ENCODE measurements at places on chromosomes 11 and 22.
A peak's percentile ranks its signal among the peaks of the same experiment; 100 is the strongest.

GRCh38 chr11:91163619-91164451, 941.0 kb upstream of the CHORDC1 start:
- DNase-seq: no peak

DNA sequence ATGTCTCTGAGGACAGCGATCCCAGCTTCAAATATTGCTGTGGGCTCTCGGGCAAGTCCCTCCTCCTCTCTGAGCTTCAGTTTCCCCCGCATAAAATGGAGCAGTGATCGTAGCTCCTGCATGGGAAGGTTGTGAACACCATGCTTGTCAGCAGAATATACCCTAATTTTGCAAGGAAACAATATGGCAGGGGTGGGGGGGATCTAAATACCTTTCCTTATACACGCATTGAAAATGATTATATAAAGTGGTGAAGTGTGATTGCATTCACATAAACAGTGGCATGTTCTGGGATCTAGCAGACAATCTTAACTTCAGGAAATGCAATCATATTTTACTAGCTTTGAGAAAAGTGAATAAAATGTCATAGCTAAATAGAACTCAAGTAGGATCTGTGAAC, 24.0 kb upstream of the RTN4R start:
- no peak for DNase-seq

DNA sequence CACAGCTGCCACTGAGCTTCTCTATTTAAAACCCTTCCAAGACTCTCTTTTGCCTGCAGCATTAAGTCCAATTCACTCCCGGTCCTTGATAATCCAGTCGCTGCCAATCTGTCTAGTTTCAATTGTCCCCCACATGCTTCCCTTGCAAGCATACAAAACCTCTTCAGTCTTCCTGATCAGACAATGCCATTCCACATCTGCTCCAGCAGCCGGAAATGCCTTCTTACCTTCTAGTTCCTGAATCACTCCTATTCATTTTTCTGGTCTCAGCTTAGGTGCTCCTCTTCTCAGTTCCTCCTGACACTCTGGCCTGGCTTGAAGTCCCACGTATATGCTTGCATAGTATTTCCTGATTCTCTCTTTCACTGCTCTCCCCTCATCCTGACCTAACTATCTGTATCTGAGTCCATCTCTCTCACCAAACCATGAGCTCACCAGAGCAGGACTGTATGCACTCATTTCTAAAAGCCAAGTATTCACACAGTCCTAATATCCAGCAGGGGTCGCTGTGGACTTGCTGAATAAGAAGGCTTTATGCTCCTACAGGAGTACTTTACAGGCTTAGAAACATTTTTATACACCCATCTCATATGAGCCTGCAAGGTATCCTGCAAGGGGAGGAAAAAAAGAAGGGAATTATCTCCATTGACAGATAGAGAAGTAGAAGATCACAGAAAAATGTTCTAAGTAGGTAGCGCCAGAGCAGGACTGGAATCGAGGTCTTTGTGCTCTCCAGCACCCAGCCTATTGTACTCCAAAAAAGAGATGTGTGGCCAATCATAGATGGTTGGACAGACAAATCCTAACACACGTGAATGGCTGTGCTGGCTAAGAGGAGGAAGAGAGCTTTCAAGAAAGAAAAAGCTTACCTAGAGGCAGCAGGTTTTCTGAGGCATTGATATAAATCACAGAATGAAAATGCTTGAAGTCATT, 19.2 kb downstream of the XRRA1 start:
- peak; percentile 60 for DNase-seq

GRCh38 chr11:2827256-2827655, 58.3 kb downstream of the CDKN1C start:
- no peak for DNase-seq

DNA sequence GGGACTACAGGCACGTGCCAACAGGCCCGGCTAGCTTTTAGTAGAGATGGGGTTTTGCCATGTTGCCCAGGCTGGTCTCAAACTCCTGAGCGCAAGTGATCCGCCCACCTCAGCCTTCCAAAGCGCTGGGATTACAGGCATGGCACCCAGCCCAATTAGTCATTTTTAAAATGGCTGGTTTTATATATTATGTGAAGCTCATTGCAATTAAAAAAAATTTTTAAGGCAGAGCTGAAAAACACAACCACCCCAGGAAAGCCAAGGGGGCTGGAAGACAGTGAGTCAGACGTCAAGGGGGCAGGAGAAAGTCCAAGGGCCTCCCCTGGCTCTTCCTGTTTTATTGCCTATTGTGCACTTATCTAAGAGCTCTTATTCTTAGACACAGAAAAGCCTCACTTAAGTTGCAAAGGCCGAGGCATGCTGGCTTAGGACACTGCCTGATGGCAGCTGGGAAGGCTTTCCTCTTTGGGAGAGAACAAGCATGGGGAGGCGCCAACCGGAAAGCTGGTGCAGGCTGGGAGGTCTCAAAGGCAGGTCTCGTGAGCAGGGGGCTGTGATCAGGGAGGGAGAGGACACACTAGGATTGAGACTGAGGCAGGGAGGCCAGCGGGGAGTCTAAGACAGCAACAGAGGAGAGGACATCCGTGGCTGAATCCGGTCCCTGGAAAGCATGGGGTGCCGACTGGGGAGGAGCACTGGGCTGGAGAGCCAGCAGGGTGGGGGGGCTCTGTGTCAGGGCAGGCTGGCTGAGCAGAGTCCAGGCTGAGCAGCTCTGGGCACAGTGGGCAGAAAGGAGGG, 11.1 kb upstream of the OSM start:
- DNase-seq: no peak

- no peak for DNase-seq
These were observed 349.4 kb downstream of the FAM181B start for GRCh38 chr11:82384308-82384707.

GRCh38 chr11:85694385-85694980, 8.5 kb upstream of the CCDC89 start:
- peak; percentile 35 for DNase-seq

DNA sequence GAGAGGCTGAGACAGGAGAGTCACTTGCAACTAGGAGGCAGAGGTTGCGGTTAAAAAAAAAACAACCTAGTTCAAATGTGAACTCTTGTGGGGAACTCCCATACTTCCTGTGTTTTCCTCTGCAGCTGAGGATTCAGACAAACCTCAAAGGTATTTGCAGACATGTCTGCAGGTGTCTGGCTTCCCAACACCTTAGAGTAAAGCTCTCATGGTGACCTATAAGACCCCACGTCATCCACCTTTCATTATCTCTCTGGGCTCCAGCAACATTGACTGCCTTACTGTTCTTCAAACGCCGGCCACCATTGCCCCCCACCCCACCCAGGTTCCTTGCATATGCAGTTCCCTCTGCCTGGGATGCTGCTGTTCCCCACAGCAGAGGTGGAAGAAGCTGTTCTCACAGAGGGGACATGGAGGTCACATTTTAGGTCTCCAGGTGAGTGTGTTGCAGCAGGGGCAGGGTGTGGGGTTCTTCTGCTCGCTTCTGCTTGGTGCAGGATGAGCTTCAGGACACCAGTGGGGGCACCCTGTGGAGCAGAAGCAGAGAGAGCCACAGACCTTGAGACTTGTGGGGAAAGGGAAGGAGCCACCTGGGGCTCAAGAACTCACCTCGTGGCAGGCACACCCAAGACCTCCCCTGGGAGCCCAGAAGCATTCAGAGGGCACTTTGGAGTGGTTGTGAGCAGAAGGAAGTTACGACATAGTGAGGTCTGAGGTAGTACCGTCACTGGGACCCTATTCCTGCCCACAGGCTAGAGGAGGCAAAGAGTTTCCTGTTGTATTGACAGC, 203.2 kb downstream of the CSNK2A3 start:
- DNase-seq: peak; percentile 91

- DNase-seq: peak; percentile 8
These were observed 147.3 kb downstream of the FEZ1 start for GRCh38 chr11:125348674-125349309.

GRCh38 chr11:32262367-32262766, 171.5 kb downstream of the RCN1 start:
- no peak for DNase-seq

DNA sequence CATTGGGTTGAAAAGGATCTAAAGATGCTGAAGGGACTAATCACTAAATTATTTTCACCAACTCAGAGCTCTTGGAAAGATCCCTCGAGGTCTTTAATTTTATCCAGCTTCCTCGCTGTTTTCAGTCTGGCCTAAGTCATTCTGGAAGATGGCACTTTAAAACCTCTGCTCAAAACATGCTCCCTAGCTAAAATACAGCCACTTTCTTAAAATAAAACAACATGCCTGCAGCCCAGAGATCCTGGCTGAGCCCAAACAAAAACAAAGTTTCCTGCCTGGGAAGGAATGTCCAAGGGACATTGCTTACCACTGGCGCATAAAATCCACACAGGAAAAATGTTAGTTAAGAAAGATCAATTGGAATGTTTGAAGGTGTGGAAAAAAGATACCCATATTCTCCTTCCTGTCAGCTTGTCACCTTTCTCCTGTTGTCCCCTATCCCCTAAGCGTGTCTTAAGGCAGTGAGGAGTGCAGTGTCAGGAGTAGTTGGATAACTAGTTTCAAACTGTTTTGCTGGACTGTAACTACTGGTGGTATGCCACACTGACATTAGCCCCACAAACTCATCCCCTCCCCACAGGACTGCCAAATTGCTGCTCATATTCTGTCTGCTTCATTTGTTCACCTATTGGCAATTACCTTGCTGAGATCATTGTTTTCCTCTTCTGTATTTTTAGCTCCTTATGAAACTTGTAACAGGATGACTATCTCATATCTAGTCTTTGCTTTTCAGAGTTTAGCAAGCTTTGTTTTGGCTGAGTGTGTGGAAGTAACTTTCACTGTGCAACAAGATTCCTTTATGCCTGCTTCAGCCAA, 108.3 kb upstream of the SESN3 start:
- DNase-seq: no peak

DNA sequence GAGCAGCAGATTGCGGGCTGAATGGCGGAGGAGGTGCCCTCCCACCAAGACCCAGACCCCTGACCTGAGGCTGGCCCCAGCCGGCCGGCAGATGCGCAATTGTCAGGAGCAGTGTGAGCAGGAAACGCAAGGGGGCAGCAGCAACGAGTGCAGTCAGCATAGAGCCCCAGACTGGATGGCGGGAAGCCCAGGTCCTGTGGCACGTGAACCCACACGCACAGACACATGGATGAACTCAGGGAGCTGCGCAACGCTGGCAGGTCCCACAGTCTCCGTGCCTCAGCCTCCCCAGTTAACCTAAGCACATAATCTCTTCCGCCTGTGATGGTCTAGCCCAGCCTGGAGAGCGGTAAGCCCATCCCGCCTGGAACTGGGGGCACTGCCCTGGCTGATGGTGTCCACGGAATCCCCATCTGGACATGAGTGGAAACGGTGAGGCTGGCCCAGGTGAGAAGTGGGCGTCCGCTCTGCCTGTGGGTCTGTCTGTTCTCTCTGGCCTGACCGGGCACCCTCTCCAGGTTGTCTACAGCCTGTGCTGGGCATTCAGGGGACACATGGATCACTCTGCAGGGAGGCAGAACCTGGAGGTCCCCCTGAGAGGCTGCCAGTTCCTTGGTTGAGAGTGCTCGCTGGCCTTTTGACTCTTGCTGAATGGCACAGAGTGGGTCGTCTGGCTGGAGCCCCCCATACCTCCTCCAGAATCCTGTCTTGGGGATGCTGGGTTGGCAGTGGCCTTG, 626 bp upstream of the TBX10 start:
- peak; percentile 44 for DNase-seq

- no peak for DNase-seq
These were observed 18.4 kb downstream of the MS4A6E start for GRCh38 chr11:60345489-60345888.

DNA sequence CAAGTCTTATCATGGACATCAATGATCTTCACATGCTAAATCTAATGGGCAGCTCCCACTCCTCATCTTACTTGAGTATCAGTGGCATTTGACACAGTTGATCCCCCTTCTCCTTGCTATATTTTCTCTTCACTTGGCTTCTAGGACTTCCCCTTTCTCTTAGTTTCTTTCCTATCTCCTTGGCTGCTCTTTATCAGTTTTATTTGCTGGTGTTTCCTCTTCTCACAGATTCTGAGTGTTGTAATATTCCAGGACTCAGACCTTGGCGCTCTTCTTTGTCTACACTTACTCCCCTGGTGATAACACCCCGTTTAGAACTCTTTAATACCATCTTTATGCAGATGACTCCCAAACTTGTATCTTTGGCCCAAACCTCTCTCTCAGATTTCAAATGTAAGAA, 33.9 kb upstream of the RASSF10 start:
- no peak for DNase-seq

DNA sequence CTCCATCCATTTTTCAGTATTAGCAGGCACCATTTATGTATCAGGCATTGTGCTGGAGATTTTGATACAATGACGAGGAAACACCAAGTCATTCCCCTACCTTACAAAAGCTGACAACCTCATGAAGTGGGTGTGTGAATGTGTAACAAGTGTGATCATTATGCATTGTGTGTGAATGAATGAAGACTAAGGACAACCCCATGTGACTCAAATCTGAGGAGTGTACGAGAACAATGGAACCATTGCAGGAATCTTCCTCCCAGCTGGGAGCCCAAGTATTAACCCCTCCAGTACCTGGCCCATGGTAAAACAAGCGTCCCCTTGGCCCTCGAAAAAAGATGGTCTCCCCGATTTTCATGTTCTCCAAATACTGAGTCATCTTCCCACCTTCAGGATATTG, 4.4 kb downstream of the CYB5R2 start:
- no peak for DNase-seq

DNA sequence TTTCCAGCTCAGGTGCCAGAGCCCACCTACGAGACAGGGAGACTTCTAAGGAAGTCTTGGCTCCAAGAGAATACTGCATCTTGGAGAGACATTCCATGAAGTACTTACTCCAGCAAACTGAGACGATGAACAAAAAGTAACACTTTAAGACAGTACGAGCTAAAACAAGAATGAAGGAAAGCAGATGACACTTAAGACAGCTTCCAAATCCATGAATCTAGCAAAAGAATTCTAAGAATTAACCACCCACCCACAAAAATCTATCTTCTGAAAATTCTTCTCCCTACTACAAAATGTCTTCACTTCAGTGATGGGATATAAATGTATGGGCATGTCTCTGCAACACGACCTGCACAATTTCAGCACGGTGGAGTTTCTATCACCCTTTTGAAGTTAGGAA, 132.9 kb downstream of the C11orf58 start:
- DNase-seq: no peak

DNA sequence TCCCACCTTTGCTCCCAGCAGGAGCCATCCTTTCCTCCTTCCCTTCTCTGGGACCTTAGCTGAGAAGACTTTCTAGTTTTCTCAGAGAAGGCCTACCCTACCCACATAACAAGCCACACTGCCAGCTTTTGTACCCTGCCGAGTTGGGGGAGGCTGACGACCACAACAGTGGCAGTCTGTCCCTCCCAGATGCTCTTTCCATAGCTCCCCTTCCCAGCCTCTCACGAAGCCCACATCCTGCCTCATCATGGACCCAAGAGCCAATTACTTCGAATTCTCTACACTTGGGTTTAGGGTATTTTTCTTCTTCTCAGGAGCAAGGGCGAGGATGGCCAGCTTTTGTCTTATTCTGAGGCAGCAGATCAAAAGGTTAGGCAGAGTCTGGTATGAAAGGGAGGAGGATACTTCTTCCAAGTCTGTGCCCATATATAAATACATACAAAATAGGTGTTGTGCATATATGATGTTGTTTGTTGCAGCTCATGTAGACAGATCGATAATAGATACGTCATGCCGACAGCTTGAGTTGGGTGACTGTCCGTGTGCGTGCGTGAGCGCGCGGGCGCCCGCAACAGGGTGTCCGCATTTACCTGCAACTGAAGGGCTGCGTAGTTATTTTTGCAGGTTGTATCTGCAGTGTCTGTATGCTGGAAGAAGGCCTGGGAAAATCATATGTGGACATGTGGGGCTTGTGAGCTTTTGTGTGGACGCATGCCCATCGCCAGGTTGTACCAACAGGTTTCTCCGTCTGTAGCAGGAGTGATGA, 846 bp upstream of the NRGN start:
- DNase-seq: no peak
